ENCODE measurements at places on chromosomes 16 and 17.

- DNase-seq: no peak
Measured at GRCh38 chr17:7191571-7192270, 12.6 kb upstream of the ASGR1 start.

- DNase-seq: no peak
Measured at GRCh38 chr17:49035470-49036269, 38.5 kb downstream of the IGF2BP1 start.

- no peak for DNase-seq
Measured at GRCh38 chr16:6618874-6619273, 713.8 kb upstream of the RBFOX1 start.

DNA sequence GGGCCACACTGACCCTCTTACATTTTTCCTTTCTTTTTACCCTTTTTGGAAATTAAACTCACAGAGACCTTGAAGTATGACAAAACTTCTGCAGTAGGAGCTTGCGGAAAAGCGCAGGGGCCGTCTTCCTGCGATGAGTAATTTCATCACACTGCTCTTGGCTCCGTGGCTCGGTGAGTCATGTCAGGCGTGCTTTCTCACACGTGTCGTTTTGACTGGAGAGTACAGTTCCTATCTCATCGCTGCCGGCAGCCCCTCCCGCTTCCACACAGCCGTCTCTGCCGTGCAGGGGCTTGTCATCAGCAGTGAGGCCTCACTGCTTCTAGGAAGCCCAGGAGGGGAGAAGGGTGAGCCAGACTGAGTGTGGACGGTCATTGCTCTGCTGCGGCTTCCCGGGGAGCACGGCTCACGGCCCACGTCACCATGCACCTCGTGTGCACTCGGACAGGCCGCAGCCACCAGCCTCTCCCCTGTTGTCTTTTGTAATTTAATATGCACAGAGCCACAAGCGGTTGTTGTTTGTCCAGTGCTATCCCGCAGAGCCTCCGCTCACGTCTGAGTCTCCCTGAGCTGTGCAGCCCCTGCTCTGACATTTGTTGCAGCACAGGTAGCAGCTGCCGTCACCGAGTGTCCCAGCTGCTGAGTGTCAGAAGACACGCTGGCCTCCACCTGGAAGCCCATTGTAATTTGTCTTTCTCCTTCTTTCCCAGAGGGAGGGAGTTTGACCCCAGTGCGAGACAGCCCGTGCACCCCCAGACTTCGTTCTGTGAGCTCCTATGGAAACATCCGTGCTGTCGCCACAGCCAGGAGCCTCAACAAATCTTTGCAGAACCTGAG is 99.4 kb upstream of the CHMP6 start:
- DNase-seq: no peak

GRCh38 chr17:76996741-76997694 is 128.8 kb downstream of the MGAT5B start:
- DNase-seq: no peak

DNA sequence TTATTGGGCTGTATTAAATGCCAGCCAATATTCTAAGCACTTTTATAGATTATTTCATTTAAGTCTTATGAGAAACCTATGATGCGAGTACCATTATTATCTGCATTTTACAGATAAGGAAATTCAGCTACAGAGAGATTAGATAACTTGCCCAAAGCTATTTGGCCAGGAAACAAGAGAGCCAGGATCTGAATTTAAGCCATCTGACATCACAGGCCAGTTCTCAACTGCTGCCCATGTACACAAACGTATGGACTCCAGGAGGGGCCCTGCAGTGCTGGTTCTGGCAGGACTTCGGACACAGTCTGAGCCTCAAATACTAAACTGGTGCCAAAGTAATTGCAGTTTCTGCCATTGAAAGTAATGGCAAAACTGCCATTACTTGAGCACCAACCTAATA is 40.2 kb downstream of the CPPED1 start:
- DNase-seq: no peak

DNA sequence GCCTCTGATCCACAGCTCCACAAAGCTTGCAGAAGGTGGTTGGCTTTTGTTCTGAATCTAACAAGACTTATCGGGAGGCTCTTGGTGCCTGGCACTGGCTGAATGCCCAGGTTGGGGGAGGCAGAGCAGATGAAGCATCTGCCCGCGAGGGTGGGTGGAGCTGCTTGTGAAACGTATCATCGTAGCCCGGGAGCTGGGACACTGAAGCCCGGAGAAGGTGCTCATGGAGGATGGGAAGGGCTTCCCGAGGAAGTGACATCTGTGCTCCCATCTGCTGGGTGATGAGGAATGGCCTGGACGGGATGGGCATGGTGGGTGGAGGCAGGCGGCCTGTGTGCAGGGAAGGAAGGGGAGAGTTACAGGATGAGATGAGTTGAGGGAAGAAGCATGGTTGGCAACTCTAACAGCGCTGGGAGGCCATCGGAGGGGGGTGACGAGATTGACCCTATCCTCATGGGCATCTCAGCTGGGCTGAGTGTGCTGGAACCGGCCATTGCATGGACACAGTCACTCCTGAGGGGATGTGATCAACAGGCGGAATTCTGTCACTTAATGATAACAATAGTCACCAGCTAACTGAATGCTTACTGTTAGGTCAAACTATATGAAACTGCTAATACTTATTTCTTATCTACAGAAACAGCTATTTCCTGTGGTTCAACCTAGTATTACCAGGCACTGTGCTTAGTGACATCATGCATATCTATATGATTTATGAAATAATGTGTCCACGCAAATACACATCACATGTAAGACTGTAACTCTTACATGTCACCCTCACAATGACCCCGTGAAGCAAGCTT is 102.7 kb downstream of the ABCC6 start:
- peak; percentile 97 for DNase-seq

DNA sequence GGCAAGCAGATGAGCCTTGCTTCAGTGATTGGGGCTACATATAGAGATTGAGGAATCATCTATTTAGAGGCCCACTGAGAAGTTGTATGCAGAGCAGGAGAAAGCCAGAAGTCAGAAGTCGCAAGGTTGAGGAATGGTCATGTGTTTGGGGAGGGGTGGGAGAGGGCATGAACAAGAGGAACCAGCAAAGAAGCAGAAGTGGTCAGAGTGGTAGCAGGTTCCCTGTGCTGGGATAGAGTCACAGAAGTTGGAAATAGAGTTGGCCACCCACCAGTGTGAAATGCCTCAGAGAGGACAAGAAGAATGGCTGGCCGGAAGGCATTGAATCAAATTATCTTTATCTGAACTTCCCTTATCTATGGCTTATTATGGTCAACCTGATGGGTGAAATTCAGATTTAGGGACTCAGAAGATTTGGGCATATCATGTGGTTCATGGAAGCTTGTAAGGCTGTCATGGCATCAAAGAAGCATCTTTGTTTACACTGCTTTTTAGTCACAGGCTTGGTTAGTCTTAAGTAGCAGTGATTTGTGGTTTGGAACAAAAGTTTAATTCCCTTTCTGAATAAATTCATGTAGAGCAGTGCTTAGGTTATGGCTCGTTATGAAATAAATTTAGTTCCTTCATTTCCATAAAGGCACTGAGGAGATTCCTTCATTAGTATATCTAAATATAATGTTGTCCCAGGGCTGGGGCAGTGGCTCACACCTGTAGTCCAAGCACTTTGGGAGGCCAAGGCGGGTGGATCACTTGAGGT is 19.7 kb downstream of the MAP3K3 start:
- DNase-seq: no peak

DNA sequence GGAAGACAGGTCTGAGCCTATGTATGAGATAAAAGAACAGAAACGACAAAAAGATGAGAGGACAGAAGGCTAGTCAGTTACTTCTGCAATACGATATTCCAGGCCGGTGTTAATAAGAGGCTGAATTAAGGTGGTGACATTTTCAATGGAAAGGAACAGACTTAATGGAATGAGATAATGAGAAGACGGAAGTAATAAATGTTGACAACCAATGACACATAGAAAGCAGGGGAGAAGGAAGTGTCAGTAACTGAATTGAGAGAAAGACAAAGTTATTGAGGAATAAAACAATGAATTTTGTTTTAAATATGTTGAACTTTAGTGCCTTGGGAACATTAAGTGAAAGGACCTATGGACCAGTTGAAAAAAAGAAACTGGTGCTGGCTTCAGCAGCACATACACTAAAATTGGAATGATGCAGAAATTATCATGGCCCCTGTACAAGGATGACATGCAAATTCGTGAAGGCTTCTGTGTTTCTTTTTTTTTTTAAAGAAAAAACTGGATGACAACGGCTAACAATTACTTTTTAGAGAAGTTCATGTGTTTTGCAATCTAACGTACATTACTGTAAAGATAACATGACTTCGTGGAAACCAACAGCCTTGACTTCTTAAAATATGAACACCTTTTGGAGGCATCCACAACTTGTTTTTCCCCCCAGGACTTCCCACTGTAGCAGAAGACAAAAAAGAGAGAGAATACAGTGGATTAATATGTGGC is 18.5 kb upstream of the CPD start:
- no peak for DNase-seq

DNA sequence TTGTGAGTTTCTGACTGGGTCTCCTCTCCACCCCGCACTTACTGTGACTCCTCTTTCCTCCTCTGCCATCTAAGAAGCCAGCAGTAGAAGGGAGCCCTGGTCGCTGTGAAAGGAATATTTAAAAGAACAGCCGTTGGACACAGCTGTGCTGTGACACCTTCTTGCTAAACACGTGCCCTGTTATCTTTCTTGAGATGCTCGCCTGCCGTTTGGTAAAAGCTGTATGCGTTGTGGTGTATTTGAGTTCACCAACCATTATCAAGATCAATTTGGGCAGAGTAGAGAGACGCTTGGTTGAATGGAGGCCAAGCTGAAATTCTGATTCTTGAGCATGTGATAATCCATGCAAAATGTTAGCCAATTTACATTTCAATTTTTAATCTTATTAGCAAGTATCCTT is 3.8 kb downstream of the GID4 start:
- DNase-seq: no peak

DNA sequence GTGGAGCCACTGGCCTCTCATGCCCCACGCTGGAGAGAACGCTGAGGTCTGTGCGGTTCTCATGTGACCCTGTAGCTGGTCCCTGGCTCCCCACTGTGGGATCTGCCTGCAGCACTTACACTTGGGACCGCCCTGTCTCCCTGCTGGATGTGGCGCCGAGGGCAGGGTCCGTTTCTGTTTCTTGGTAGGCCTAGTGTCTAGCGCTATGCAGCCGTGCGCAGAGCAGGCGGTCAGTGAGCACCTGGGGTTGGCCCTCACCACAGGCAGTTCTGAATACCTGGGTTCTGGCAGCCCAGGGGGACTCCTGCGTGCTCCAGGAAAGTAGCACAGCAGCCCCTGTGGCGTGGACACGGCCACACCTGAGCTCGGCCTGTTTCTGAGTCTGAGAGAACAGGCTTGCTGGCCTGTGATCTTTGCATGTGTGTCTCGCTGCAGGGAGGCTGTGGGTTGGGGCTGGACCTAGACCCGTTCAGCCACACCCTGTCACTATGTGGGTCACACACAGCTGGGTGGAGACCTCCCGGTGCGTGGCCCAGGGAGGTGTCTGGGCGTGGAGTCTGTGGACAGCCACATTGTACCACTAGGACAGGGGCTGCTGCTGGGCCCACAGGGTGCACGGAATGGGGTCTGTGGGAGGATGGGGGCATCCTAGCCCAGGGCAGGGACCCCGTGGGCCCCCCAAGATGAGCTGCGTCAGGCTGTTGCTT is 2.8 kb downstream of the CAPN15 start:
- no peak for DNase-seq

GRCh38 chr17:4048218-4048617 is 84.0 kb upstream of the ATP2A3 start:
- DNase-seq: no peak

DNA sequence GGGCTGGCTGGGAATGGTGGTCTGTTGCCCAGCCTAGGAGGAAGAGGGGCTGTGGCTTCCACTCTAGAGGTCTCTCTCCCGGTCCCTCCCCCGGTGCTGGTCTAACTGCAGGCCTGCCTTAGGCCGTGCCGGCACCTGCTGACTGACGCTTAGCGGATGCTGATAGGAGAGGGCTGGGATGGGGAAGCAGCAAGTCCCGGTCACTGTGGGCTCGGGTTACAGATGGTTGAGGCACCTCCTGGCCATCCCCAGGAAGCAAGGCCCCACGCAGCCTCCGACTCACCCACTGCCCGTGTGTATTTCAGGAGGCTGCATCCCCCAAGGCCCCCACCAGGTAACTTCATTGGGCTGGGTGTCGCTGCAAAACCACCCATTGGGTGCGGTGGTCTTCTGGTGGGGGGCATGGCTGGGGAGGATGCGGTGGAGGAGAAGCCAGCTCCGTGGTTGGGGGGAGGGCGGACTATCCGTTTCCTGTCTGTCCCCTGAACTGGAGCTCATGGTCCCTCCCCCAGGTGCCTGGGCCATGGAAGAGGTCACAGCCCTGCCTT is 278.9 kb downstream of the SEC14L1 start:
- peak; percentile 34 for DNase-seq

- DNase-seq: no peak
Measured at GRCh38 chr17:40062329-40063186, at the start of gene THRA. Gene THRA (plus strand): TSS chr17:40062965. CDS start chr17:40074489, 11,524 bp downstream.

GRCh38 chr17:33204701-33205100 is 88.4 kb downstream of the ASIC2 start:
- no peak for DNase-seq

- no peak for DNase-seq
Measured at GRCh38 chr17:67833946-67834631, 8.8 kb downstream of the BPTF start.

Measured in NCI-H524 treated with DMSO at 0.1 percent for 48 hours (cell line).